ENCODE measurements at places on chromosomes 6 and 20. TPM values are rescaled to one million over a fixed set of nuclear protein-coding genes. Genes with fewer than 3 reads are reported as not detected.

The SEMG2 gene
- not detected for total RNA-seq

The CAGE1 gene
- total RNA-seq: not detected

The BAG2 gene
- total RNA-seq: 10.1 TPM

The PBOV1 gene
- not detected for total RNA-seq

The FAM209A gene
- 0.59 TPM for total RNA-seq

The COL9A3 gene
- total RNA-seq: 0.58 TPM

The TFAP2D gene
- total RNA-seq: not detected

All from A549 treated with CpdA at 1 μM for 4 hours (cell line).